ENCODE measurements at places on chromosomes 2 and 18.
A peak's percentile ranks its signal among the peaks of the same experiment; 100 is the strongest.

DNA sequence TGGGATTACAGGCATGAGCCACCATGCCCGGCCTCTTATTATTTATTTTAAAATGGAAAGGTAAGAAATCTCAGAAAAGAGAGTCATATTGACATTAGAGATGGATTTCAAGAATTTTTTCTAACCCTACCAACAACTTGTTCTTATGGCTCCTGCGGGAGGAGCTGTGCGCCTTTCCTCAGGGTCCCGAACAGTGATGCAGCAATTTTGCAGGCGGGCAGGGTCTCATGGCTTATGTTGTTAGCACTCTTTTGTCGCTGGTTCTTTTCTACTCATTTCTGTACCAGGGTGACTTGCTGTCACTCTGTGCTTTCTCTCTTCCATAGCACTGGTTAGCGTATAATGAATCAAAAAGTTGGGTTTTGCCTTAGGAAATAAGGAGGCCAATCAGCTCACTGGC is 148.8 kb upstream of the DLGAP1 start:
- DNase-seq = no peak

DNA sequence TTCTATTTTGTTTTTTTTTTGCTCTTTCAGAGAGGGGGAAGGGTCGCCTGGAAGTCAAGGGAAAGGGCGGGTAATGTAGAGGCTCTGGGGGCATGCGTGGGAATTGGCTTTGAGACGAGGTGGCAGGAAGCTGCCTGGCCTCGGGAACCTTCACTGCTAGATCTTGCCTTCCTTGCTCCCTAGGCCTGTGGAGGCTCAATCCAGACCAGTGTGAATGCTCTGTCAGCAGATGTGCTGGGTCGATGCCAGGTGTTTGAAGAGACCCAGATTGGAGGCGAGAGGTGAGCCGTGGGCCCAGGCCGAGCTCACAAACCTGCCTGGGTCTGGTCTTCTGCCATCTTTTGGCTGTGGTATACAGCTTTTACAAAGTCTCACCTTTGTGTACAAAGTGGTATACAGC is 15.5 kb downstream of the CCT7 start:
- no peak for DNase-seq

DNA sequence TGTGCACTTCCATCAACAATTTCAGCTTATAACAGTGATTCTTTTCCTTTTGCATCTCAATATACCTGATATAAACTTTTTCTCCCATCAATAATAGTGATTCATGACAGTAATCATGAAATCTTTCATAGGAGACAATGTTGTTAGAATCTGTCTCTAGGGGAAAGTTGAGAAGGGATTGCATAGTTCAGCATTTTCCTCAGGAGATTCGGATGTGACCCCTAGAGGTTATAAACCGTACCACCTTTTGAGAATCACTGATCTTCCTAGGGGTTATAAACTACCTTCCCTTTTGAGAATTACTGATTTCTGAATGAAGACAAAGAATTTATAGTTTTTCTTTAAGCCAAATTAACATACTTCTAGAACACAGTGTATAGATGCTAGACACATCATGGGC is 53.0 kb upstream of the GALNT3 start:
- DNase-seq = no peak

- no peak for DNase-seq
Observed at GRCh38 chr2:167966937-167967913, 280.2 kb downstream of the STK39 start.

DNA sequence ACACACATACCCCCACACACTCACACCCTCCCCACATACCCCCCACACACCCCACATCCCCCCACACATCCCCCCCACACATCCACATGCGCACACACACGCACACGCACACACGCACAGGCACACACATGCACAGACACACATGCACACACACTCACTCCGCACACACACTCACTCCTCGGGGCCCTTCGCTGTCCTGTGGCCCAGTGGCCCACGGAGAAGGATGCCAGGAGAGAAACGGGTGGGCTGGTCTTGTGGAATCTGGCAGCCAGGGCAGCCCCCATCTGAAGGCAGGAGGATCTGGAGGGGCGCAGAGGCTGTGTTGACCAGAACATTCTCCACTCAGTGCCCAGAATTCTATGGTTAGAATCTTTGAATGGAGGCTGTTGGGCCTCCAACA is 51.6 kb downstream of the ACAA2 start:
- no peak for DNase-seq

DNA sequence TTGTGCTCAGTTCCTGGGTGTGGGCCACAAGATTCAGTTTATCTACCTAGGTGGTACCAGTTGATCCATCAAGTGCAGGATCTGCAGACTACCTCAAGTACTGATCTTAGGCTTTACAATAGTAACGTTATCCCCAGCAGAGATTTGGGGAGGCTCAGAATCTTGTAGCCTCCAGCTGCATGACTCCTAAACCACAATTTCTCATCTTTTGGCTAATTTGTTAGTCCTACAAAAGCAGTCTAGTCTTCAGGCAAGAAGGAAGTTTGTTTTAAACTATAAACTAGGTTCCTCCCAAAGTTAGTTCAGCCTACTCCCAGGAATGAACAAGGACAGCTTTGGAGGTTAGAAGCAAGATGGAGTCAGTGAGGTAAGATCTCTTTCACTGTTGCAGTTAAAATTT is 213.5 kb upstream of the PIEZO2 start:
- no peak for DNase-seq

GRCh38 chr2:131112529-131112928 is 7.4 kb downstream of the PLEKHB2 start:
- DNase-seq = no peak

GRCh38 chr2:84942964-84943421 is 28.0 kb upstream of the KCMF1 start:
- no peak for DNase-seq

DNA sequence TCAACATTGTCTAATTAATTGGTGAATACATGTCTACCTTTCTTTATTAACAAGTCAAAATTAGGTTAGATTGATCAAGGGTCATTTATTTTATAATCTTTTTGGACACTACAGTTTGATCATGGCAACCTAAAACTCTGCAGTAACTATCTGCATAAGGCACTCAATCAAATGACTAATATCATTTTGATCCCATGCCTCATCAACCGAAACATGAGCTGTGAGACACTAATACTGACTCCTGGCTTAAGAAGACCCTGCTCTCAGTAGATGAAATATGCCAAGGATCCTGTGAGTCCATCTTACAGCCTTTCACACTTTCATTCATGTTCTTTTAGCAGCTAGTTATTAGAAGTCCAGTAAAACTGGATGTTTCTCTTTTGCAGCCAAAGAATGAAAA is 169.4 kb upstream of the CAVIN2 start:
- DNase-seq = no peak

DNA sequence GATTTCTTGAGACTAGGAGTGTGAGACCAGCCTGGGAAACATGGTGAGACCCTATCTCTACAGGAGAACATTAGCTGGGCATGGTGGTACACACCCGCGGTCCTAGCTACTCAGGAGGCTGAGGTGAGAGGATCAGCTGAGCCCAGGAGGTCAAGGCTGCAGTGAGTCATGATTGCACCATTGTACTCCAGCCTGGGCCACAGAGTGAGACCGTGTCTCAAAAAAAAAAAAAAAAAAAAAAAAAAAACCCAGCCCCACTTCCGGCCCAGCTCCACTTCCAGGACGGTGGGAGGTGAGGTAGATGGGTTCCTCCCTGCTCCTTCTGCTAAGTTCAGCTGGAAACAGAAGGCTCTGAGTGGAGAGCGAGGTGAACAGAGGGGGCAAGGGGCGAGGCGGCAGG is 41.4 kb upstream of the NFATC1 start:
- DNase-seq = no peak

DNA sequence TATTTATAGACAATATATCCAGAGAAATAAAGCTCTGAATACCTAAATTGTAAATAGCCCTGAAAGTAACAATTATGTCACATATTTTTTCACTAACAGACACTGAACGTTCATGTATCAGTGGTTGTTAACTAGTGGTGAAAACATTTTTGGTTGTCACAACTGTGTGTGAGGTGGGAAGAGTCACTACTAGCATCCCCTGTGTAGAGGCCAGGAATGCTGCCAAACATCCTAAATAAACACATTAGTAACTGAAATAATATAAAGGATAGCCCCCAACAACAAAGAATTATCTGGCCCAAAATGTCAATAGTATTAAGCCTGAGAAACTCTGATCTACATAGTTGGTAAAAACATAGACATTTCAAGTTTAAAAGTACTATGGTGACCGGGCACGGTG is 64.5 kb downstream of the ROCK1 start:
- no peak for DNase-seq

GRCh38 chr2:10400568-10400977 is 47.6 kb downstream of the ODC1 start:
- no peak for DNase-seq

GRCh38 chr2:39094717-39095363 is 26.0 kb downstream of the SOS1 start:
- DNase-seq = no peak

DNA sequence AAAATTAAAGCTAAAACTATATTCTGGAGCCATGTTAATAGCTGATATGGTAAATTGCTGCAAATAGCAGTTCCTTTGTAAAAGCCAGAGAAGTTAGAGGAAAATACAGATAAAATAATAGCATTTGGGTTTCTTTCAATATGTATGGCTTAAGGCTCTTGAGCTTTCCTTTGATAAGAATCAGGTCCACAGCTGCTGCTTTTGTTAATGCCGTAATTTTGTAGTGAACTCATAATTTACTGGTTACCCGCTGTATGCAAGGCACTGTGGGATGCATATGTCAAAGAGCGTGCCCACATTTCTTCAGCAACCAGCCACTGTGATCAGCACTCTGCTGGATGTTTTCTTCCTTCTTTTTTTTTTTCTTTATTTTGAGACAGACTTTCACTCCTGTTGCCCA is 79.1 kb downstream of the MOGAT1 start:
- no peak for DNase-seq

DNA sequence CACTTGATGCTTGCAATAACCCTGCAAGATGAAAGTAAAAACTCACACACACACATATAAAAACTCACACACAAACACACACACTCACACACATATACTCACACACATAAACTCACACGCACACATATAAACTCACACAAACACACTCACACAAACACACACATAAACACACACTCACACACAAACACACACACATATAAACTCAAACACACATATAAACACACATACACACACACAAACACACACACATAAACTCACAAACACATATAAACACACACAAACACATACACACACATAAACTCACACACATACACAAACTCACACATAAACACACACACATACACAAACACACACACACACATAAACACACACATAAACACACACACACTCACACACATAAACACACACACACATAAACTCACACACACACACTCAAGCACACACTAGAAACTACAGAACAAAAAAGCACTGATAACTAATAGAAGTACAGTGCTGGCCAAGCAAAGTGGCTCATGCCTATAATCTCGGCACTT is 117.7 kb upstream of the TEKT4 start:
- DNase-seq = no peak

- DNase-seq = no peak
Observed at GRCh38 chr2:188267776-188268175, 23.9 kb upstream of the GULP1 start.

DNA sequence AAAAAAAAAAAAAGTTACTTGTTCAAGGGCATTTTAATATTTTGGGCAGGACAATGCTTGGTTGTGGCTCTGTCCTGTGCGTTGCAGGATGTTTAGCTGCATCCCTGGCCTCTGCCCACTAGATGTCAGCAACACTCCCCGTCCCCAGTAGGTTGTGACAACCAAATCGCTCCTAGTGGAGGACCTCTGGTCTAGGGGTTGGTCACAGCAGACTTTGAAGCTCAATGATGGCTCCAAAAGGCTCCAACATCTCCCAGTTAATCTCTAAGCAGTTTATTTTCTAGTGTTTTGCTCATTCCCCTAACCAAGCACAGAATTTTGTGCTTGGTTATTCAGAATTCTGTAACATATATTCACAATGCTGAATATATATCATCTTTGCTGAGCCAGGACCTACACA is 67.0 kb downstream of the CHRNA1 start:
- DNase-seq = peak; percentile 29

DNA sequence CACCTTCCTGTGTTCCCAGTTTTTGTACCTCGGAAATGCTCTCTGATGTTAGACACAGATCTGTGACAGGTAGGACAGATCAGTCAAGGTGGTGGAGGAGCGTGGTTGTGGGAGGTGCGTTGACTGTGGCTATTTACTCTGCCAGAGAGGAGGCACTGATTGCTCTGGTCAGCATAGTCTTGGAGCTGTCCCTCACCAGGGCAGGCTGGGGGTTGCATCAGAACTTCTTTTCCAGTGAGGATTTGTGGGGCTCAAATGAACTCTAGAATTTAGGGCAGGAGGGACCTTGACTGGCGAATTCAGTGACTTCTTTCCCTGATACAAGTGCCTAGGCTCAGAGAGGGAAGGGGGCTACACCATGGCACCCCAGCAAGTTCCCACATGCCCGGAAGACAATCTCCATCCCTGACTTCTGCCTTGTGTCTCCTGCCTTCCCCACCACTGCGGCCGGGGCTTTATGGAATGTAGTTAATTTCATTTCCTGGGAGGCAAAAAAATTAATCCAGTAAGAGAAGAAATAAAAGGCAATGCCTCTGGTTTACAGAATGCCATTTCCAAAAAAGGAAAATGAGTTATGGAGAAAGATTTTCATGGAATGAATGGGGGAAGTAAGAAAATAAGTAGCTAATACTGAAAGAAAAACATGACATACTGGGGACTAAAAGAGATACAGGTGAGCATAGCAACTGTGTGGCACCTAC is 26.1 kb downstream of the NIFK start:
- DNase-seq = no peak

GRCh38 chr2:88671786-88672427 is 19.6 kb upstream of the RPIA start:
- no peak for DNase-seq

DNA sequence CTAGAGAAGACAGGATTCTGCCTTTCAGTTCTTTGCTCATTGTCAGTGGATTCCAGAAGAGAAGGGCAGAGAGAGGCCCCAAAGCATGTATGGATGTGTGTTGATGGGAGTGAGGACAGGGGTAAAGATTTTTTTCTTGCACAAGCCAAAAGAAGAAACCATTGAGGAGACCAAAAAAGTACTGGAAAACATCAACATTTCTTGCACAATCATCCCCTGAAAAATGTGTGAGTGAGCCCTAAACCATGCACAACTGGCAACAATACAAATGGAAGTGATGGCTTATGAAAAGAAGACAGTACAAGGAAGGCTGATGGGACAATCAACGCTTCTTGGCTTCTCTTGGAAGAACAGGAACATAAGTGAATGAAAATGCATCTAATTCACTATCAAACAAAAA is 5.6 kb upstream of the SMAD7 start:
- no peak for DNase-seq

- DNase-seq = no peak
Observed at GRCh38 chr2:181255651-181256050, 201.5 kb upstream of the ITGA4 start.

DNA sequence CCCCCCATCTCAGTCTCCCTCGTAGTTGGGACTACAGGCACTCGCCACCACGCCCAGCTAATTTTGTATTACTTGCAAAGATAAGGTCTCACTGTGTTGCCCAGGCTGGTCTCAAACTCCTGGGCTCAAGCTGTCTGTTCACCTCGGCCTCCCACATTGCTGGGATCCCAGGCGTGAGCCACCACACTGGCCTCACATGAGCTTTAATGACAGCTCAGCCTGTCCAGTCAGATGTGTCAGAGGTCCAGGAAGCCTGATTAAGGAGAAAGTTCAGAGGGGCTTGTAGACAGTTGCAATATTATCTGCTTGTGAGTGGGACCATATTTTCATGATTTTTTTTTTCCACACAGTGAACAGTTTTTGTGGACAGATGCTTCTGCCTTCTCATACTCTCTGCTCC is 82.0 kb downstream of the LIMS1 start:
- DNase-seq = no peak
